ENCODE measurements at places on chromosomes 4 and X.

- no peaks in the 10 kb centered on the region for H3K4me1 ChIP-seq
- no peak overlapping the region for H3K27ac ChIP-seq
- H3K36me3 ChIP-seq = no peaks in the 10 kb centered on the region
- no peak for DNase-seq
- no peaks in the 10 kb centered on the region for H3K27me3 ChIP-seq
Observed at GRCh38 chrX:132612821-132613564, 124.2 kb upstream of the MBNL3 start.

GRCh38 chrX:1420371-1420770, 28.5 kb upstream of the SLC25A6 start:
- H3K36me3 ChIP-seq = peaks cover 66% of the 10 kb centered on the region
- H3K27me3 ChIP-seq = no peaks in the 10 kb centered on the region
- H3K4me1 ChIP-seq = no peaks in the 10 kb centered on the region

DNA sequence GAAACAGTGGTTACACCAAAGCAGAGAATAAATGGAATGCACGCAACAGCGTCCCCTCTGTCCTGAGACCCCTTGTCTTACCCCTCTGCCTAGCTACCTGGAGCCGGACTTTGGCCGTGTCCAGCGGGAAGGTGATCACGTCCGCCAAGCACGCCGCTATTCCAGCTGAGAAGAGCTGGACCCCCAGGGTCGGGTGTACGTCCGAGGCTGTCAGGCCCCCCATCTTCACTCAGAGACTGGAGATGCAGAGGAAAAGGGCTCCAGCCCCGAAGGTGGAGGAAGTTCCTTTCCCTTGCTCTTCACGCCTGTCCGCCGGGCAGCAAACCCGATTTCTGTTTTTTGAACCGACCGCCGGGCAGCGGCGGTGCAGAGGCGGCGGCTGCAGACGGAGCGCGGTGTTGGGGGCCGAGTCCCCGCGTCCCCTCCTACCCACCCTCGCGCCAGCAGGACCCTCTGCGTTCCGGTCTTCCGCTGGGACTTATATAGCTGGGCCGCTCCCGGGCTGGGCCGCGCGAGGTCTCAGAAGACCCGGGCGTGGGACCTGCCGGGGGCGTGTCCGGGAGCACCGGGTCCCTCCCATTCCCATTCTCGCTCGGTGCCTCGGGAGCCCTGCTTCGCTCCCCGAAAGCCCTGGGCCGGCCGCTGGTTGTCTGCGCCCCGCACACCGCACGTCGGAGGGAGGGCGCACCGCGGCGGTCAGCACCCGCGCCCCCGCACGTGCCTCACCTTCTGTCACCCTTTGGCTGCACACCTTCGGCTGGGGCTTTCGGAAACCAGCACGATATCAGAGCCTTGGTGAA, at the start of gene UCP1:
TSS of gene UCP1 (minus strand) at position 455 of the 800 bp plus-strand sequence. CDS start at position 223, 232 bp downstream.
- H3K4me1 ChIP-seq = peaks cover 20% of the 10 kb centered on the region
- H3K4me3 ChIP-seq = peak within 1 kb of the TSS; percentile 60
- DNase-seq = no peak
- H3K27me3 ChIP-seq = no peaks in the 10 kb centered on the region

- no peaks in the 10 kb centered on the region for H3K4me1 ChIP-seq
- no peaks in the 10 kb centered on the region for H3K27me3 ChIP-seq
- no peaks in the 10 kb centered on the region for H3K36me3 ChIP-seq
Observed at GRCh38 chrX:54306379-54306778, 51.5 kb downstream of the WNK3 start.

DNA sequence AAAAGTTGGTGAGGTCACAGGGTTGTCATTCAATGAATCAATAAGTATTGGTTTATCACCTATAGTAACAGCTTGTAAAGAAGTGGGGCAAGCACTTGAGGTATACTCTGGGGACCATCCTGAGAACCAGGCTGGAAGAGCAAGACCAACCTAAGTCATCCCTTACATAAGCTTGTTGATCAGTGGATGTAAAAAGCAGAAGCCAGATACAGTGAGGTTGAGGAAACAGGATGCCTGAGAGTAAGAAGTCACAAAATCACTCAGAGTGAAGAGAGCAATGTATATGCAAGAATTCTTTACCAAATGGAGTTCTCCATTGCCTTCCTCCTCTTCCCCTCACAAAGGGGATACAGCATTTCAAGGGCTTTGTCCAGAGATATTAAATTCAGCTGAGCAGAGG, 76.3 kb upstream of the PACRGL start:
- H3K4me3 ChIP-seq = no peak overlapping the region
- no peaks in the 10 kb centered on the region for H3K27me3 ChIP-seq
- H3K36me3 ChIP-seq = no peaks in the 10 kb centered on the region

DNA sequence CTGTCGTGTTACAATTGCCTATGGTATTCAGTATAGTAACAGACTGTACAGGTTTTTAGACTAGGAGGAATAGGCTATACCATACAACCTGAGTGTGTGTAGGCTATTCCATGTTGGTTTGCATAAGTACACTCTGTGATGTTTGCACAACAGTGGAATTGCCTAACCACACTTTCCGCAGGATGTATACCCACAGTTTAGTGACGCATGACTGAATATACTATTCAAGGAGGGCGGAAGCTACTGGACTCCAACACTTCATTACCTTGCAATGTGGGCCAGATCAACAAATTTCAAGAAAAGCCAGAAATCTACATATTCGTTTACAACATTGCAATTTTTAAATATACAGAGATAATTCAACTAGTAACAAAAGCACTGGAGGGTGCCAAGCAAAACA, 317.2 kb downstream of the PDGFC start:
- no peak for DNase-seq
- no peak overlapping the region for H3K27ac ChIP-seq
- no peaks in the 10 kb centered on the region for H3K36me3 ChIP-seq

- H3K27ac ChIP-seq = no peak overlapping the region
- H3K36me3 ChIP-seq = peaks cover 6% of the 10 kb centered on the region
- H3K4me1 ChIP-seq = peaks cover 17% of the 10 kb centered on the region
- no peak overlapping the region for H3K4me3 ChIP-seq
Observed at GRCh38 chr4:48904541-48905142, 1.9 kb downstream of the OCIAD2 start.

- H3K27me3 ChIP-seq = no peaks in the 10 kb centered on the region
- no peaks in the 10 kb centered on the region for H3K4me1 ChIP-seq
- no peak for DNase-seq
- no peaks in the 10 kb centered on the region for H3K36me3 ChIP-seq
- no peak overlapping the region for H3K27ac ChIP-seq
Observed at GRCh38 chr4:75069493-75070074, 136.7 kb downstream of the PARM1 start.
